ENCODE measurements at places on chromosomes 5 and 9. TPM values are rescaled to one million over a fixed set of nuclear protein-coding genes. Genes with fewer than 3 reads are reported as not detected.

- DNase-seq, result no peak
Measured at GRCh38 chr5:88883836-88884607, 1.0 kb upstream of the MEF2C start.

The SLC34A3 gene
- total RNA-seq, result not detected

DNA sequence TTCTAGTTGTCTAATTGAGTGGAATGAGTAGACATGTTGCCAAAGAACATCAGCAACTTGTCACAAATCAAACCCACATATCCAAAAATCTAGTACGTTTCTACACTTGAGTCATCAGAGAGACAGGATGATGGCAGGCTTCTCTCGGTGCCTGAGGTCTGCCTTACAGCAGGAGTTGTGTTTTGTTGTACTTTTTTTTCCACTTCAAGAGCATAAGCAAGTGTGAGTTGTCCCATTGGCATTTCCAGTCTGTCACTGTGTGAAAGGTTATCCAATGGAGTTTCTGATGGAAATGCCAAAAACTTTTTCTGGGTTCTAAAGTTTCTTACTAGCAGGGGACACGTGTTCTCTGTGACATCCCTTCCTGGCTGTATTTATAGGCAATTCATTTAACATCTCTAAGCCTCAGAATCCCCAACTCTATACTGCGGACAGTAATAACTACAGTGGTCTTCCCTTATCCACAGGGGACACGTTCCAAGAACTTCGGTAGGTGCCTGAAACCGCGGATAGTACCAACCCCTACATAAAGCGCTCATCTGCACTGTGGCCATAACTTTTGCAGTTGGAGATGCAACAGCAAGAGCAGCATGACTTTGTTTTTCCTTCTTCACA, 246.5 kb downstream of the SYK start:
- DNase-seq, result peak; percentile 67

The ACSL6 gene
- total RNA-seq, result under 0.01 TPM

GRCh38 chr5:99948850-99949249, 586.3 kb upstream of the FAM174A start:
- DNase-seq, result no peak

DNA sequence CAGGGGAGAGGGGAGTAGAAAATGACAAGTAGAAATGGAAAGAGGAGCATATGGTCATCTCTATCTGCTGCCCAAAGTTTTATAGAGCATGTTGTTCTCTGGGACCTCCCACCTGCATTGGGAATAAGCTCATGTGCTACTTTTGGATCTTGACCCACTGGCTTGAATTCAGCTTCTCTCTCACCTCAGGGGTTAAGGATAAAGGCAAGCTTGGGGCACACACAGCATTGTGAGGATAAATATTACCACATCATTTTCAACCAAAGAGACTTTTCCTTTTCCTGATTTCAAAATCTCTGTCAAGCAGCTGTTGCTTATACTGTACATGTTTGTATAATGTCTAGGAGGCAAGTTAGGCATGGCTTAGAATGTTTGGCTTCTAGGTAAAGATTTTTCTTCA, 16.6 kb downstream of the ATP10B start:
- DNase-seq, result no peak

The FAM169A gene
- 18.8 TPM for total RNA-seq

GRCh38 chr5:134142806-134143205, 28.3 kb downstream of the TCF7 start:
- DNase-seq, result no peak

Data from kidney epithelial cell (primary cell).